Osteocyte (in vitro differentiated cells): ENCODE measurements at places on chromosomes 13 and 19. TPM values are rescaled to one million over a fixed set of nuclear protein-coding genes. Genes with fewer than 3 reads are reported as not detected.

- peaks cover 4% of the 10 kb centered on the region for H3K4me1 ChIP-seq
- H3K4me3 ChIP-seq = no peak overlapping the region
- no peak for DNase-seq
- no peak overlapping the region for H3K27ac ChIP-seq
- peaks cover 3% of the 10 kb centered on the region for H3K27me3 ChIP-seq
Observed at GRCh38 chr13:73497430-73497829, 438.6 kb downstream of the KLF5 start.

The POSTN gene
- total RNA-seq = 287 and 349 TPM in 2 replicates

DNA sequence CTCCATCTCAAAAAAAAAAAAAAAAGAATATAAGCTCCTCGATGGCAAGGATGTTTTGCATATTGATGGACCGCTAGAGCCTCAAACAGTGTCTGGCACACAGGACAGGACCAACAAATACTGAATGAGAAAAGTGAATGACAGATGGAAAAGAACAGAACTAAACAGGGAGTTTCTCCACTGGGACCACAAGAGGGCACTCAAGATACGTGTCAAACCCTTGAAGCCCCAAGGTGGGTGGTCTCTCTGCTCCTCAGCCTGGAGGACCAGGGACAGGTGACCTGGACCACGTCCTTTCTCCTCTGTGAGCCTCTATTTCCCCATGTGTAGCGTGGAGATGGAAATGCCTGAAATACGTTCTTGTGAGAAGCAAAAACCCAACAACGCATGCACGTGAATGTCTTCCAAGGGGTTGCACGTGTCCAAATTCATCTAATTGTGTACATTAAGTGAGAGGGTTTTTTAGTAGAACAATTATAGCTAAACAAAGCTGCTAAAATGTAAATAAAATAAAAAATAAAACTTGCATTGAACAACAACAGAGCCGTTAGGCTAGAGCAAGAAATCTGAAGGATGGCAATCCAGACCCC lies 5.7 kb upstream of the CDC42EP5 start:
- H3K27ac ChIP-seq = no peak overlapping the region
- no peaks in the 10 kb centered on the region for H3K36me3 ChIP-seq
- H3K4me3 ChIP-seq = no peak overlapping the region
- peaks cover 15% of the 10 kb centered on the region for H3K27me3 ChIP-seq
- no peak for DNase-seq

DNA sequence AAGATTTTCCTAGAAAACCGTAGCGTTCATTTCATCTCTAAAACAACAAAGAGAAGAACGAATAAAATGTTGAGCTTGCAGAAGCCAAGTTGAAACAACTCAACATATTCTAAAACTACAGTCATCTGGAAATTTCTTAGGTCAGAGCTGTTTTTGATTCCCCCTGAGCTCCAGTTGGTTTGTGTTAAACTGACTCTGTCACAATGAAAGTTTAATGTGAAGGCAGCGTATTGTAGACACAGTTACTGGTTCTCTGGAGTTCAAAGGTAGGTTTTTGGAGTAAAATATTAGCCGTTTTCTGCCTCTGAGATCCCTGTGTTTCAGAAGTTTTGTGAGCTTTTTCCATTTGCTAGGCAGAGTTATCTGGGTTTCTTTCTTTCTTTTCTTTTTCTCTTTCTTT lies 2.2 kb downstream of the ARHGEF7 start:
- H3K36me3 ChIP-seq = peaks cover 15% of the 10 kb centered on the region
- H3K4me3 ChIP-seq = peak overlapping the region; percentile 91
- peaks cover 68% of the 10 kb centered on the region for H3K4me1 ChIP-seq
- H3K27ac ChIP-seq = peak overlapping the region; percentile 100
- H3K27me3 ChIP-seq = no peaks in the 10 kb centered on the region
- DNase-seq = no peak

- no peak overlapping the region for H3K4me3 ChIP-seq
- DNase-seq = no peak
- no peaks in the 10 kb centered on the region for H3K27me3 ChIP-seq
- H3K36me3 ChIP-seq = no peaks in the 10 kb centered on the region
- no peaks in the 10 kb centered on the region for H3K4me1 ChIP-seq
Observed at GRCh38 chr19:35474104-35474503, 16.2 kb downstream of the KRTDAP start.

DNA sequence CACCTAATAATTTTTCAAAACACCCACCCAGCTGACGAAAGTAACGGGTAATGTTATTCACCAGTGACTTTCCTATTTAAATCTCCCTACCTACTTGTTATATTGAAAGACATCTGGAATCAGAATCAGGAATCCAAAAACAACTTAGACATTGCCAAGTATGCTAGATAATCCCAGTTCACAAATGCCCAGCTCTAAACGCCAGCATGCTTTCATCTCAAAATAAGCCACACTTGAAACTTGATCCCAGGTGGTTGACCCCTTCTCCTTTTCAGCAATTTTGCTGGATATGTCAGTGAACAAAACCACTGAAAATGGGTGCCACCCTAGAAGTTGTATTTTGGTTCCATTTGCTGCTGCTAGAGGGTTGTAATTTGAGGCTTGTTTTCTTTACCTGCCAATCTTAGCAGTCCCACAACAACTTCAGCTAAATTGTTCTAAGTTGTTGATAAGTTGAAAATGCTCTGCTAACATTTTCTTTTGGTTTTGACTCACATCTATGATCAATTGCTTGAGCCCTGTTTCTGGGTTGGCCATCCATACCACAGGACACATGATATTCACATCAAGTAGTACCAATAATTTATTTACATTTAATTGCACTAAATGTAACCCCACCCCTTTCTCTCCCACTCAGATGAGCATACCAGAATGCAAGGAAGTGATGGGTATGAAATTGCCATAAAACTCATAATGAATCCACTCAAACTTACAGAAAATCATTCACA lies 66.4 kb downstream of the DCT start:
- H3K27ac ChIP-seq = no peak overlapping the region
- no peak overlapping the region for H3K4me3 ChIP-seq
- peaks cover 7% of the 10 kb centered on the region for H3K36me3 ChIP-seq
- peaks cover 24% of the 10 kb centered on the region for H3K27me3 ChIP-seq

GRCh38 chr19:5074407-5074806 lies 105.5 kb downstream of the KDM4B start:
- H3K4me3 ChIP-seq = no peak overlapping the region
- no peak for DNase-seq
- H3K27me3 ChIP-seq = no peaks in the 10 kb centered on the region
- H3K4me1 ChIP-seq = no peaks in the 10 kb centered on the region
- H3K36me3 ChIP-seq = peaks cover 11% of the 10 kb centered on the region
- no peak overlapping the region for H3K27ac ChIP-seq

The UHRF1 gene
- 20.2 and 20.7 TPM in 2 replicates for total RNA-seq

- no peaks in the 10 kb centered on the region for H3K27me3 ChIP-seq
- DNase-seq = no peak
- peaks cover 13% of the 10 kb centered on the region for H3K4me1 ChIP-seq
- no peak overlapping the region for H3K27ac ChIP-seq
- H3K36me3 ChIP-seq = no peaks in the 10 kb centered on the region
- no peak overlapping the region for H3K4me3 ChIP-seq
Observed at GRCh38 chr13:67281466-67281865, 51.3 kb upstream of the PCDH9 start.

DNA sequence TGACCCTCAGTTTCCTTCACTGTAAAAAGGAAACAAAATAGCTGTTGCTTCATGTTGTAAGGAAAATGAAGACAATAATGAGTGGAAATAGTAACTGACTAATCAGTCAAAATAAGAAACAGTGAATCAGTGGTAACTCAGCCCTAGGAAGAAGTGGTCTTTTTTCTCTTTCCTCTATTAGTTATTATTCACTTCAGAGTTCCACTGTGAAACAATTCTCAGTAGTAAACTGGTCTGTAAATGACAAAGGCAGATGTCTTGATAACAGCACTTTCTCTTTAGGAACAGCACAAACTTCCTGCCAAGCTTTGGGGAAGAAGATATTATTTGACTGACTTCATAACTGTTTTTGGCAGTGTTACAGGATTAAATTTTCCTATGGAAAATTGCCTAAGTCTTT lies 600.5 kb upstream of the KLHL1 start:
- DNase-seq = no peak
- no peak overlapping the region for H3K27ac ChIP-seq
- no peaks in the 10 kb centered on the region for H3K36me3 ChIP-seq
- no peak overlapping the region for H3K4me3 ChIP-seq
- H3K4me1 ChIP-seq = no peaks in the 10 kb centered on the region
- peaks cover 19% of the 10 kb centered on the region for H3K27me3 ChIP-seq

DNA sequence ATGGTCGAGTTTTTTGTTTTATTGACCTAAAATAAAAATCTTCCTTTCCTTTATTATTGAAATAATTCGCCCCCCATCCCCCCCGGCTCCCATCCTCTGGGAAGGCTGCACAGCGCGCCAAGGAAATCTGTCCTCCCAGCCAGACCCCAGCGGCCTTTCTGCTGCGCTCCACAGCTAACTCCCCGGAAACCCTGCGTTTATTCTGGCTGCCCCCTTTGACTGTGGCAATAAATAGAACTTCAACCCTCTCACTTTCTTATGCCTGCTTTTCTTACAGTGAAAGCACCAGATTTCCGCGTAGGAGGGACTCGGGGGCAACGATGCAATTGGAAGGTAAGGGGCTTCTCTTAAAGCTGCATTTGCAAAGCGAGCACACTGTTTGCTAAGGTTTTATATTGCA lies 9.7 kb upstream of the C19orf12 start:
- H3K27ac ChIP-seq = no peak overlapping the region
- no peak overlapping the region for H3K4me3 ChIP-seq
- no peak for DNase-seq
- peaks cover 7% of the 10 kb centered on the region for H3K4me1 ChIP-seq
- H3K27me3 ChIP-seq = peaks cover 50% of the 10 kb centered on the region

DNA sequence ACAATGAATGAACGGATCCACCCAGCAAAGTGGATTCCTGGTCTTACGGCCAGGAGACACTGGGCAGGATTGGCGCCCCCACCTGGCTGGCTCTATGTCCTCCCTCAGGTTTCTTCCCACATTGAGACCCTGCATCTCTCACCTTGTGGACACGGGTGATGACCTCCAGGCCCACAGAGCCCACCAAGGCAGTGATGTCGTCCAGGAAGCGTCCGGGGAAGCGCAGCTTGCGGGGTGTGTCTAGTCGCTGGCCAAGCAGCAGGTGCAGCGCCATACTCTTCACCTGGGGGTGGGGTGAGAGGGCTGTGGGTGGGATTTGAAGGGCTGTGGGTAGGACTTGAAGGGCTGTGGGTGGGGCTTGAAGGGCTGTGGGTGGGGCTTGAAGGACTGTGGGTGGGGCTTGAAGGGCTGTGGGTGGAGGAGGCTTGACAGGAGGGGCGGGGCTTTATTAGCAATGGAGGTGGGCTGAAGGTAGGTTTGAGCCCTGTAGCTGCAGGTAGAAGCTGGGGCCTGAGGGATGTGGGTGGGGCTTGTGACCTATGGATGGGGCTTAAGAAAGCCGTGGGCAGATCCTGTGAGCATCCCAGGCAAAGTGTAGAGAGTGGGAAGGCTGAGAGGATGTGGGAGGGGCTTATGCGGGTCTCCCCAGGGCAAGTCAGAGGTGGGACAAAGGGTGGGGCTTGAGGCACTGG lies 12.1 kb upstream of the ANGPTL8 start:
- no peak for DNase-seq
- H3K27ac ChIP-seq = no peak overlapping the region
- no peaks in the 10 kb centered on the region for H3K27me3 ChIP-seq
- H3K4me3 ChIP-seq = no peak overlapping the region
- H3K4me1 ChIP-seq = no peaks in the 10 kb centered on the region

DNA sequence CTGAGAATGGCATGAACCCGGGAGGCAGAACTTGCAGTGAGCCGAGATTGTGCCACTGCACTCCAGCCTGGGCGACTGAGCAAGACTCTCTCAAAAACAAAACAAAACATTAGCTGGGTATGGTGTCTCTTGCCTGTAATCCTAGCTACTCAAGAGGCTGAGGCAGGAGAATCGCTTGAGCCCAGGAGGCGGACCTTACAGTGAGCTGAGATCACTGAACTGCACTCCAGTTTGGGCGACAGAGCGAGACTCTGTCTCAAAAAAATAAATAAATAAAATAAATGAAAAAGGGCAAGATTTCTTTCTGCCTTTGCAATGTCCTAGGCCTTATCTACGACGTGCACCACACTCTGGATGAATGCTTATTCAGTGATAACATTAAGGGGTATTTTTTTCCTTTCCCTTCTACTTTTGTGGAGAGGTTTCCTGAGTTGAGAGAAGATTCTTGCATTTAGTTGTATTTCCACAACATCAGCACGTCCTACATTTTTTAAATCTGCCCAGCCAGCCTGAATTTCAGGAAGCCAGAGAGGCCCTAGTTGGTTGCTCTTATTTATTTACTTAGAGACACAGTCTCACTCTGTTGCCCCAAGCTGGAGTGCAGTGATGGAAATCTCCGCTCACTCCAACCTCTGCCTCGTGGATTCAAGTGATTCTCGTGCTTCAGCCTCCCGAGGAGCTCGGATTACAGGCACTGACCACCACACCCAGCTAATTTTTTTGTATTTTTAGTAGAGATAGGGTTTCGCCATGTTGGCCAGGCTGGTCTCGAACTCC lies 26.1 kb upstream of the OR1M1 start:
- H3K4me1 ChIP-seq = no peaks in the 10 kb centered on the region
- H3K4me3 ChIP-seq = no peak overlapping the region
- H3K27me3 ChIP-seq = no peaks in the 10 kb centered on the region

DNA sequence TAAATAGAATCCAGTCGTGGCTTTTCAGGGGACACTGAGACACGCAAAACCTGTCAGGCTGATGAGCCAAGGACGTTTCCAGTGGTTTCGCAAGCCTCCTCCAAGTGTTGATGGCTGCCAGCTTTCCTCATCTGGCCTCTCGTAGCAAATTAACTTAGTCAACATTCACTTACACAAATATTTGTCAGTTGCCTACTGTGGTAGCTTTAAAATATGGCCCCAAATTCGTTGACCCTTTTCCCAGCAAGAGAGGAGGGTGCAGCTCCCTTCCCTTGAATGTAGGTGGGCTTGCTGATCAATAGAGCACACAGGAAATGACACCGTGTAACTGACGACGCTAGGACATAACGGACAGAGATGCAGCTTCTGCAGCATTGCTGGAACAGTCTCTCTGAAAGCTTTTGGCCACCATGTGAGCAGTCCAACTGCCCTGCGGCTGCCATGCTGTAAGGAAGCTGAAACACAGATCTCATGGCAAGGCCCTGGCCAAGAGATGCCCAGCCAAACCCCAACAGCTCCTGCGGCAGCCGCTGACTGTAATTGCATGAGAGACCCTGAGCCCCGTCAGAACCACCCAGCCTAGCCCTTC lies 5.5 kb upstream of the RANBP3 start:
- H3K4me3 ChIP-seq = no peak overlapping the region
- H3K36me3 ChIP-seq = no peaks in the 10 kb centered on the region
- no peaks in the 10 kb centered on the region for H3K27me3 ChIP-seq
- no peak overlapping the region for H3K27ac ChIP-seq

The TRPC4 gene
- total RNA-seq = 6.3 and 6.8 TPM in 2 replicates

GRCh38 chr13:30376426-30377311 lies 45.6 kb upstream of the UBE2L5 start:
- peaks cover 23% of the 10 kb centered on the region for H3K27me3 ChIP-seq
- peaks cover 5% of the 10 kb centered on the region for H3K4me1 ChIP-seq
- DNase-seq = no peak
- no peaks in the 10 kb centered on the region for H3K36me3 ChIP-seq

The JSRP1 gene
- total RNA-seq = not detected in 2 replicates

- H3K4me1 ChIP-seq = no peaks in the 10 kb centered on the region
- H3K27me3 ChIP-seq = no peaks in the 10 kb centered on the region
- H3K36me3 ChIP-seq = no peaks in the 10 kb centered on the region
- no peak overlapping the region for H3K4me3 ChIP-seq
- no peak overlapping the region for H3K27ac ChIP-seq
- DNase-seq = no peak
Observed at GRCh38 chr13:56424246-56424645, 716.5 kb upstream of the PRR20A start.
